T-helper 1 cell (primary cell): ENCODE measurements at places on chromosomes 7 and 10.

DNA sequence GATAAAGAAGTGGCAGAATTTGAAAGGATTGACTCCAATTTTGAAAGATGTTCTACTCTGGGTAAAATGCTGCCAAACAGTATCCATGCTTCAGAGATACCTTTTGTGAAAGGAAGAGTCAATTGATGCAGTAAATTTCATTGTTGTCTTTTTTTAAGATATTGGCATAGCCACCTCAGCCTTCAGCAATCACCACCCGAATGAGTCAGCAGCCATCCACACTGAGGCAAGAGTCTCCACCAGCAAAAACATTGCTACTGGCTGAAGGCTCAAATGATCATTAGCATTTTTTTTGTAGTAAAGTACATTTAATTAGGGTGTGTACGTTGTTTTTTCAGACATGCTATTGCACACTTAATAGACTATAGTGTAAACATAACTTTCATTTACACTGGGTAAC lies 31.7 kb upstream of the CYP26C1 start:
- DNase-seq: no peak

DNA sequence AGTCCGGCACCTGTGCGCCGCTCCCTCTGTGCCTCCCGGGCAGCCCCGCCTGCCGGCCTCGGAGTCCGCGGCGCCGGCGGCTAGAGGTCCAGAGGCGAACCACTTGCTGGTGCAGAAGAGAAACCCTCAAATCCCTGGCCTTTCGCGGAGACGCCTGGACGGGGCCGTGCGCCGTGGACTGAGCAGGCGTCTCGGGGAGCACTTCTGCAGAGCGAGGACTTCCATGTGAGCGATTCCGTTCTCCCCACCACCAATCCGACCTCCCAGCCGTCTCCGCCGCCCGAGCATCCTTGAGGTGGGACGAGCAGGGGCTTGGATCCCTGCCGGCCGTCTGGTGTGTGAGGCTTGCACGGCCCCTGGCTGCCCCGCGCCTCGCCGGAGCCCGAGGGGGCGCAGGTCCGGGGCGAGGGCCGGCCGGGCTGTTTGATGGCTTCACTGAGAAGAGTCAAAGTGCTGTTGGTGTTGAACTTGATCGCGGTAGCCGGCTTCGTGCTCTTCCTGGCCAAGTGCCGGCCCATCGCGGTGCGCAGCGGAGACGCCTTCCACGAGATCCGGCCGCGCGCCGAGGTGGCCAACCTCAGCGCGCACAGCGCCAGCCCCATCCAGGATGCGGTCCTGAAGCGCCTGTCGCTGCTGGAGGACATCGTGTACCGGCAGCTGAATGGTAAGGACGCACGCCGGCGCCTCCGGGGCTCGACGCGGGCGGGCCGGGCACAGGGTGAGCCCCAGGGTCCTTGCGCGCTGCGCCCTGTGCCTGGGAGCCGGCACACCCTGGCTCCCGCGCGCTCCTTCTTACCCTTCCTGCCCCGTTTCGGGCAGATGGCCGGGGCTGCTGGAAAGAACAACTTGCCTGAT lies 660 bp downstream of the GALNT17 start:
- DNase-seq: no peak

- no peak for DNase-seq
Measured at GRCh38 chr10:3787016-3787400, 2.0 kb upstream of the KLF6 start.

GRCh38 chr7:129610709-129611245 lies 743 bp upstream of the NRF1 start:
- peak; percentile 8 for DNase-seq

DNA sequence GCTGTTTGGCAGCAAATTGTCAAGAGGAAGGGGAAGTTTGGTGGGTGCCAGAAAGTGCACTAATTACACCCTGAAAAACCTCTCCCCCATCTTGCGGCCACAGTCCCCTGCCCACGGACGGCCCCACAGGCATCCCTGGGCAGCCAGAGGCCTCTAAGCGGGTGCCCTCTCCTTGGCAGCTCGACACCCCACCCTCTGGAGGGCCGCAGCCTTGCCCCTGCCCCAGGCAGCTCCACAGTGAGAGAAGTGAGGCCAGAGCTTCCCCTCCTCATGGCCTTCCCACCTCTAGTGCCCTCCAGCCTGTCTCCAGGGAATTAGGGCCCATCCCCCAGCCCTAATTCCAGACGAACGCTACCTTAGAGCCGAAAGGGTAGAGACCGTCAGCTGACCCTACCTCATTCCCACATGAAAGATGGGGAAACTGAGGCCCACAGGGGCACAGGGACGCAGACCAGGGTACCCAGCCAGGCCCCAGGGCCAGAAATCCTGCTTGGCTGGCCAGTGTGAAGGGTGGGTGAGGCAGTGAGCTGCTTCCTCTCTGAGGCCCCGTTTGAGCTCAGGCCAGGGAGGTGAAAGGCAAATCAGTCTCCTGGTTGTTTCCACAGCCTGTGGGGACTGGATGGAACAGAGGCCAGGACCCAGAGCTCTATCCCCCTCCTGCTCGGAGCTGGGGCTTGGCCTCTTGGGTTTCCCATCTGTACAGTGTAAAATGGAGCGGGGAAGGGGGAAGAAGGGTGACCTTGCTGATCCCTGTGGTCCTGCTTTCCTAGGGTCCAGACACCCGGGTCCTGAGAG lies 10.0 kb downstream of the ZCCHC24 start:
- no peak for DNase-seq

DNA sequence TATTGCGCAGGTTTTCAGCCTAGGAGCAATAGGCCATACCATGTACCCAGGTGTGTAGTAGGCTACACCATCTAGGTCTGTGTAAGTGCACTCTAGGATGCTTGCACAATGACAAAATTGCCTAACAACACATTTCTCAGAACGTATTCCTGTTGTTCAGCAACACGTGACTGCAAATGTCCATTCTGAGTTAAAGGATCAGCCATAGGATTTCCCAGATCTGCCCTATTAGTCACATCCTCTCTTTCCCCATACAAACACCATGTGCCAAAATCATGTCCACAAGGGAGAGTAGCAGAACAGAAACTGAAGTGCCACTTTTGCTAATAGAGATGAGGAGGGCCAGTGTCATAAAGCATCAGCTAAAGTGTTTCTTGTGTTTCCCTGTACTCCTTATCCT lies 42.6 kb upstream of the AMPH start:
- DNase-seq: no peak

GRCh38 chr10:1673568-1674345 lies 63.6 kb downstream of the ADARB2 start:
- DNase-seq: no peak
